ENCODE measurements at places on chromosomes 2 and 18.

- DNase-seq: no peak
Observed at GRCh38 chr2:17124575-17125318, 393.5 kb downstream of the RAD51AP2 start.

- DNase-seq: no peak
Observed at GRCh38 chr2:67414867-67415266, 17.7 kb downstream of the ETAA1 start.

DNA sequence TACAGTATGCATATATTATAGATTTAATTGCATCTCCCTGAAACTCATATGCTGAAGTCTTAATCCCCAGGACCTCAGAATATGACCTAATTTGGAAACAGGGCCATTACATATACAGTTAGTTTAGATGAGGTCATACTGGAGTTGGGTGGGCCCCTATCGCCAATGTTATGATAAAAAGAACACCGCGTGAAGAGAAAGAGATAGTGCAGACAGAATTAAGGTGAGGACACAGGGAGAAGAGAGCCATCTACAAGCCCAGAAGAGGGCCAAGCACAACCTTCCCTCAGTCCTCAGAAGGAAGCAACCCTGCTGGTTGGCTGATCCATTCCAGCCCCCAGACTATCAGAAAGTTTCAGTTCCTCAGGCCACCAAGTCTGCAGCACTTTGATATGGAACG, 311.9 kb upstream of the RAB6C start:
- DNase-seq: no peak

- no peak for DNase-seq
Observed at GRCh38 chr18:72542984-72543356, 1.2 kb downstream of the CBLN2 start.

DNA sequence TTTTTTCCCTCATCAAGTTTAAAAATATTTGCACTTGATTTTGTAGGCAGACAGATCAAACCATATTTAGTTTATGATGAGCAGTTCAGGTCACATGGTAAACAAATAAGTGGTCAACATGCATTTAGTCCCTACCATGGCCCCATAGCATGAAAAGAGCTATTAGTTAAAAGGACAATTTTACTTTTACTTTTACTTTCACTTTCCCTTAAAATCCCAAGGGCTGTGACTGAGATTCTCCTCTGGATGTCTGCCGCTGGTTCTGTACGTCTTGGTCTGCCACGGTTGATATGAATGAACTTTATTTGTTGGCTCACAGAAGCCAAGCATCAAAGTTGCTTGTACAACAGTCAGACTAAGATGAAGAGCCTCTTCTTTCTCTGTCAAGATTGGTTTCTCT, 626.2 kb upstream of the CDH7 start:
- DNase-seq: no peak

DNA sequence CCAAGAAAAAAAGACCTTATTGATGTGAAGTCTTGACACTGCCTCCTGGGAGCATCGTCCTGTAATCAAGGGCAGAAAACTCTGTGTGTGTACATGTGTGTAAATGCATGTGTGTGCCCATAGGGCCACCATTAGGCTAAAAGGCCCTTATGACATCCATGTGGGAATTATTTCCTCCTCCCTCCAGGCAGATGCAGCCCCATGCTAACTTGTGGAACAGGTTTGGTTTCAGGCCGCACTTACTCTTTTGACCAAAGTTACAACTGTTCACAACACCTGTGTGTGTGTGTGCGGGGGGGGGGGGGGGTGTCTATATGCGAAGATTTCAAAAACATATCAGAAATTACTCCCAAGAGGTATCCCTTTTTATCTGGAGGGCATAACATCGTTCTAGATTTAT, 87.4 kb upstream of the SLC14A2 start:
- DNase-seq: no peak

GRCh38 chr18:63297687-63298399, 21.7 kb downstream of the BCL2 start:
- DNase-seq: no peak

GRCh38 chr2:186946896-186947467, 98.0 kb upstream of the ZSWIM2 start:
- no peak for DNase-seq

DNA sequence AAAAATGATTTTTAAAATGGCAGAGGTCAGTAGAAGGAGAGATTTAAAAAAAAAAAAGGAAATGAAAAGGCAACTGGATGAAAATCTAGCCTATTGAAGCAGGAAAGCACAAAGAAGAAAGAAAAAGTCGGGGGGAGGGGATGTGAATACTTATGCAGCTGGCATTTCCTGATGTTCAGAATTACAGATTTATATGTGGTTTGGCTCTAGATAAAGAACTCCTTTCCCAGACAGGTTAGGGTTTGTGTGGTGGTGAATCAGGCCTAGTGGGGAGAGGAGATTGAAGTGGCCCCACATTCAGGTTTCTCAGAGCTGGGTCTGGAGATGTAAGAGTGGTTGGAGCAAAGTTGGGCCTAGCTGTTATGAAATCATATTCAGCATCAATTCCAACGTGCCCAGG, 394.4 kb downstream of the FIGN start:
- DNase-seq: no peak

DNA sequence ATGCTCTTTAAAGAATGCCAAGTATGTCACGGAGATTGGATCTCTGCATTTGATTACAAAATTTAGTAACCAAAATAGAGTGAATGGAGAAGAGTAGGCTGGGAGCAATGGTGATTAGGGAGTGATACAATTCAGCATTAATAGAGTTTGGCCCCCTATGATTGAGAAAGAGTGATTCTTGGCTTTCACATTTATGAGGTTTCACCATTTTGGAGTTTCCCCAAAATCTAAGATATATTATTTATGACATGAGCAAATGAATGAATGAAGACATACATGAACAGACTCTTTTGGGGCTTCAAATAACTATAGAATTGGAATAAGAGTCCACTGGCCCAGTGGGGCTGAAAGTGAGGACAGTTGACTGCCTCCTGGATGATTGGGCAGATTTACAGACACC, 255.2 kb downstream of the LPIN1 start:
- DNase-seq: no peak

DNA sequence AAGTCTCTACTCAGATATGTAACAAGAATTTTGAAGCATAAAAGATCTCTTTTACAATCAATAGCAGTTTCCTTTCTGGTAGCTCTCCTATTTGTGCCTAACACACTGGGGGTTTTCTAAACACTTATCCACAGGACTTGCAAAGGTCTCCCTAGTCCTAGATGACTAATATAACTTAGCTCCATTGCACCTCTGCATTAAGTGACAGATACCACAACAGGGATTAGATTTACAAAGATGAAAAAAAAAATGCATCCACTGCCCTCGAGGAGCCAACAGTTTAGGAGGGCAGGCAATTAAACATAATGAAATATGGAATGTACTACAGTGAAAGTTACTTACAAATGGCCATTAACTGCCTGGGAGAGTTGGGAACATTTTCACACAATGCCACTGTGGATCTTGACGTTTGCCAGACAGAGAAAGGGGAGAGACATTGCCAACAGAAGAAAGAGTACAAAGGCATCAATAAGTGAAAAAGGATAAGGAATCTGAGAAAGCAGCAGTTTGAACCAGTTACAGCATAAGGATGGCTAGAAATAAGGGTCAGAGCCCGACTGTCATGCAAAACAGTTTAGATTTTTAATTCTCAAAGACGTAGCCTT, 14.3 kb downstream of the PPP3R1 start:
- no peak for DNase-seq

DNA sequence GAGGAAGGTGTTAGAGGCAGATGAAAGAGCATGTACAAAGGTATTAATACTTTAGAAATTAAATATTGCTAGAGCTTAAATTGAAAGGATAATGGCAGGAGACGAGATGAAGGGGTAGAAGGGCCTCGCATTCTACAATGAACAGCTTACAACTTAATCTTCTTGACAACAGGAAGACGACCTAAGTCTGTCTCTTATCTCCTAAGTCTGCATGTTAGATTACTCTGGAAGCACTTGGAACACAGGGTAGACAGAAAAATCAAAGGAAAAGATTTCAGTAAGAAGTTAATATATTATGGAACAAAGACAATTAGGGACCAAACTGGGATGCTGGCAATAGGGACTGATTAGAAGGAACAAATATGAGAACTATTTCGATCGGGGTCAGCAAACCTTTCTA, 34.9 kb downstream of the SMC6 start:
- DNase-seq: no peak

- no peak for DNase-seq
Observed at GRCh38 chr2:229287823-229288222, 16.7 kb upstream of the PID1 start.

DNA sequence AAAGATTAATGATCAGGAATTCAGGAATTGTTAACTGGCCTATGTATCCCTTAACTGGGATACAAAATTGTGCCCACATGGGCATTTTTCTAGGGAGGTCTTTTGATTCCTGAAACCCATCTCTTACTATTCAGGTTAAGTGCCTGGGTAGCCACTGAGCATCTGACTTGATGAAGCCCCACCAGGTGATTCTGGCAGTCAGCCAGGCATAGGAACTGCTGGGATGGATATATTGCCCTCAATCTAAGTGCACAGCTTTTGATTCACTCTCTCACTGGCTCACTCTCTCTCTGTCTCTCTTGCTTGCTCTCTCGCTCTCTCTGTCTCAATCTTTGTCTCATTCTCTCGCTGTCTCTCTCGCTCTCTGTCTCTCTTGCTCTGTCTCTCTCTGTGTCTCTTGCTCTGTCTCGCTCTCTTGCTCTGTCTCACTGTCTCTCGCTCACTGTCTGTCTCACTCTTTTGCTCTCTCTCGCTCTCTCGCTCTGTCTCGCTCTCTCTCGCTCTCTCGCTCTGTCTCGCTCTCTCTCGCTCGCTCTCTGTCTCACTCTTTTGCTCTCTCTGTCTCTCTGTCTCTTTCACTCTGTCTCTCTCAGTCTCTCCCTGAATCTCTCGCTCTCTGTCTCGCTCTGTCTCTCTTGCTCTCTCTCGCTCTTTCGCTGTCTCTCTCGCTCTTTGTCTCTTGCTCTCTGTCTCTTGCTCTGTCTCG, 22.3 kb downstream of the INPP1 start:
- no peak for DNase-seq

- no peak for DNase-seq
Observed at GRCh38 chr2:69605284-69605683, 38.3 kb downstream of the AAK1 start.
